ENCODE measurements at places on chromosomes 1 and 21. TPM values are rescaled to one million over a fixed set of nuclear protein-coding genes. Genes with fewer than 3 reads are reported as not detected.

- DNase-seq: no peak
- H3K36me3 ChIP-seq: peaks cover 13% of the 10 kb centered on the region
- H3K4me1 ChIP-seq: peaks cover 17% of the 10 kb centered on the region
- H3K27ac ChIP-seq: peak overlapping the region; percentile 34
- H3K27me3 ChIP-seq: no peaks in the 10 kb centered on the region
Observed at GRCh38 chr1:178774263-178774662, 49.2 kb downstream of the RALGPS2 start.

GRCh38 chr1:34684266-34684665 is 70.6 kb upstream of the GJB5 start:
- DNase-seq: no peak
- no peak overlapping the region for H3K27ac ChIP-seq
- H3K4me3 ChIP-seq: no peak overlapping the region
- H3K27me3 ChIP-seq: peaks cover 22% of the 10 kb centered on the region

S100A16 gene
- polyA plus RNA-seq: not detected

CFHR2 gene
- polyA plus RNA-seq: not detected

SYT6 gene
- polyA plus RNA-seq: not detected

DNA sequence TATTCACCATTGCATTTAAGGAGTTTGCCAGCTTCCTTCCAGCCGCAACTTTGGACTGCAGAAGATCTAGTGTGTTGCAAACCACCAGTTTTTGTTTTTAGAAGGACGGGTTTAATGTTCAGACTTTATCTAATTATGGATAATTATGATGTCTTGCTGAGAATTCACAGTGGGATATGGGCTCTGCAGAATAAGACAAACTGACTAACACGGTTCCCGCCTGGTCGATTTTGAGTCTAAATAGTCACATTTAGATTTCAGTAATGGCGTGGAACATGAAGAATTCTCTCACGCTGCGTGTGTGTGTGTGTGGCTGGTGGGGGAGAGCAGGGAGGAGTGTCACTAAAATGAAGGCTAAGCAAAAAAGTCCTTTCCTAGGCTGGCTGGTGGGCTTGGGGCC is 48.5 kb upstream of the DMRTB1 start:
- peaks cover 14% of the 10 kb centered on the region for H3K27me3 ChIP-seq
- DNase-seq: no peak
- H3K36me3 ChIP-seq: no peaks in the 10 kb centered on the region
- no peak overlapping the region for H3K27ac ChIP-seq
- no peak overlapping the region for H3K4me3 ChIP-seq

GRCh38 chr1:84780000-84780716 is 89.9 kb upstream of the SSX2IP start:
- H3K4me1 ChIP-seq: peaks cover 9% of the 10 kb centered on the region
- H3K27me3 ChIP-seq: peaks cover 18% of the 10 kb centered on the region
- no peaks in the 10 kb centered on the region for H3K36me3 ChIP-seq
- no peak overlapping the region for H3K27ac ChIP-seq
- no peak overlapping the region for H3K4me3 ChIP-seq

- H3K27me3 ChIP-seq: no peaks in the 10 kb centered on the region
- H3K4me3 ChIP-seq: no peak overlapping the region
- no peaks in the 10 kb centered on the region for H3K36me3 ChIP-seq
- no peak for DNase-seq
- no peak overlapping the region for H3K27ac ChIP-seq
- H3K4me1 ChIP-seq: peaks cover 6% of the 10 kb centered on the region
Observed at GRCh38 chr1:1286313-1287261, 6.4 kb downstream of the SCNN1D start.

DEDD gene
- polyA plus RNA-seq: 41.3 TPM

IFFO2 gene
- polyA plus RNA-seq: 1.5 TPM

KRTCAP2 gene
- 357 TPM for polyA plus RNA-seq

HPCAL4 gene
- not detected for polyA plus RNA-seq

GRCh38 chr1:242391896-242392295 is 132.6 kb downstream of the PLD5 start:
- peaks cover 8% of the 10 kb centered on the region for H3K36me3 ChIP-seq
- no peak for DNase-seq
- no peak overlapping the region for H3K4me3 ChIP-seq
- no peaks in the 10 kb centered on the region for H3K27me3 ChIP-seq

DNA sequence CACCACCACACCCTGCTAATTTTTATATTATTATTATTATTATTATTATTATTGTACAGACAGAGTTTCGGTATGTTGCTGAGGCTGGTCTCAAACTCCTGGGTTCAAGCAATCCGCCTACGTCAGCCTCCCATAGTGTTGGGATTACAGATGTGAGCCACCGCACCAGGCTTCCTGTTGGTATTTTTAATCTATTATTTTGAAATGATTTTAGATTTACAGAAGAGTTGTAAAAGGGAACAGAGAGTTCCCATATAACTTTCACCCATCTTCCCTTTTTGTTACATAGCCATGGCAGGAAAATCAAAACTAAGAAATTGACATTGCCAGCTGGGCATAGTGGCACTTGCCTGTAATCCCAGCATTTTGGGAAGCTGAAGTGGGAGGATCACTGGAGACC is 42.9 kb upstream of the CITED4 start:
- no peaks in the 10 kb centered on the region for H3K36me3 ChIP-seq
- no peak overlapping the region for H3K4me3 ChIP-seq
- no peak overlapping the region for H3K27ac ChIP-seq
- no peak for DNase-seq
- no peaks in the 10 kb centered on the region for H3K27me3 ChIP-seq

GRCh38 chr1:109717729-109718128 is 5.7 kb downstream of the GSTM5 start:
- no peaks in the 10 kb centered on the region for H3K36me3 ChIP-seq
- DNase-seq: no peak
- H3K27me3 ChIP-seq: peaks cover 28% of the 10 kb centered on the region
- H3K4me1 ChIP-seq: no peaks in the 10 kb centered on the region

GRCh38 chr1:162165528-162165927 is 96.0 kb downstream of the NOS1AP start:
- no peak overlapping the region for H3K27ac ChIP-seq
- DNase-seq: no peak
- no peak overlapping the region for H3K4me3 ChIP-seq
- H3K4me1 ChIP-seq: no peaks in the 10 kb centered on the region
- H3K36me3 ChIP-seq: no peaks in the 10 kb centered on the region
- peaks cover 30% of the 10 kb centered on the region for H3K27me3 ChIP-seq

CPLANE2 gene
- polyA plus RNA-seq: 4.3 TPM
